ENCODE measurements at places on chromosomes 12 and 14.

- DNase-seq: no peak
Measured at GRCh38 chr12:42677461-42677860, 87.9 kb upstream of the PRICKLE1 start.

- no peak for DNase-seq
Measured at GRCh38 chr12:42886160-42886559, 296.6 kb upstream of the PRICKLE1 start.

- no peak for DNase-seq
Measured at GRCh38 chr12:120647375-120647755, 6.9 kb downstream of the CABP1 start.

DNA sequence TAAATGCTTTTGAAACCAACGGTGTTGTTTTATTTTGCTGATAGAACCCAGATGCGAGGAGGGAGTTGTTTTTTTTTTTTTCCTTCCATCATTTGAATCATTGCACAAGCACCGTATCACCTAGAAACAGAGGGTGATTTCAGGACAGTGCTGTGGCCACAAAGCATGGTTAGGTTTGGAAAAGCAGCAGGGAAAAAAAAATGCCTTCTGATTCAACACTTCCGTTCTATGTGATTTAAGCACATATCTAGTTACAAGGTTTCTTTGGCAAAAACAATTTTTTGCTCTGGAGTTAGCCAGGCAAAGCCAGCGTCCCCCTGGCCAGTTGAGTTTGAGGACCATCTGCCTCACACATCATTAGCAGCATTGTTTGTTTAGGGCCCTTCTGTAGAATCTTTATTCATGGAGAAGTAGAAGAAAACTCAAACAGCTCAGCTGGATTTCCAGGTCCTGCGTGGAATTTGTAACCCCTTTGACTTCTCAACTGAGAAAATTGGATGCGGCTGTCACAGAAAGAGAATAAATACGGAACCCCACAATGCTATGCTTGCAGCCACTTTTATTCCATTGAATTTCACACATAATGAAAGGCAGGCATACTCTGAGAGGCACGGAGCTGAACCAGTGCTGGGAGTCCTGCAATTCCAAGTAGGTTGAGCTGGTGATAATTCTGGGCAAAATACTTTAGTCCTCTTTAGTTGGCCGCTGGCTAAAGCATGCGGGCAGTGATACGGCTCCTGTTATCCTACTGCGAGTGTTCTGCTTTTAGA is 17.0 kb upstream of the WNT5B start:
- DNase-seq: no peak

- DNase-seq: no peak
Measured at GRCh38 chr12:82857911-82858533, 171.3 kb downstream of the TMTC2 start.

DNA sequence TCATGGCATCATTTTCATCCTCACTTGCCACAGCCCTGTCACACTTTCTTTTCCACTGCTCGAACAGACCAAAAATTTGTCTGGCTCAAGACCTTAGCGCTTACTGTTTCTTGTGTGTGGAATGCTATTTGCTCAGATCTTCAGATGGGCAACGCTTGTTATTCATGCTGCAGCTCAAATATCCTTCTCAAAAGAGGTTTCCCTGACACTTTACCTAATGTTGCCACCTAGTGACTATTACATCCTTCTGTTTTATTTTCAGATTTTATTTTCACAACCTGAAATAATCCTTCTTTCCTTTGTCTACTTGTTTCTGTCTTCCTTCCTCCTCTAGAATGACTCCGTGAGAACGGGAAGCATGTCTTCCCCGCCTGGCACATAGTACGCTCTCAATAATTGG is 5.6 kb downstream of the FBXO33 start:
- DNase-seq: no peak

DNA sequence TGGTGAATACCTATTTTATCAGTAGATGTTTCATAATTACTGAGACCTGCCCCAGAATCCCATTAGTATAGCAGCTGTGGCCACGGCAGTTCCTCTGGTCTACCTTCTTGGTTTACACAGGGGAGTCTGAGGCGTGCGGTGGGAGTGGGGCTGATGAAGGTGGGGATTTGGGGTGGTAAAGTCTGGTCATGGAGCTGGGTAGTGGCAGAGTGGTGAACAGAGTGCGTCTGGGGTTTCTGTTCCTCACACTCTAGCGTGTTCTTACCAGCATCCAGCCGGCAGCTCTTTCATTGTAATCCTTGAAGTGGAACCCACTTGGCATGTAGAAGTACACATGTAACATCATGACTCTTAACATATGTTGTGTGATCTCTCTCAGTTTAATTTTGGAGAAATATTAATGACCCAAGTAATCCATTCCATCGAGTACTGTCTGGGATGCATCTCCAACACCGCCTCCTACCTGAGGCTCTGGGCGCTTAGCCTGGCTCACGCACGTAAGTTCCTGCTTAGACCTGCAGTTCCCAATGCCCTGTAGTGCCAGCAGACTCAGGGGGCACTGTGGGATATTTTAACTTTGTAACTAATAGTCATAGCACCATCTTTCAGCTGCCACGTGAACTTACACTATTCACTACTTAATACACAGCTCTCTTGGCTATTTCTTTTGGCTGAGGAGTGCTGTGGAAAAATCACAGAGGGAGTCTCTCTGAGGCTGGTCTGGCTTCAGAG is 7.9 kb upstream of the DNAH10 start:
- no peak for DNase-seq

- DNase-seq: no peak
Measured at GRCh38 chr14:21056520-21057163, 980 bp upstream of the RNASE8 start.

DNA sequence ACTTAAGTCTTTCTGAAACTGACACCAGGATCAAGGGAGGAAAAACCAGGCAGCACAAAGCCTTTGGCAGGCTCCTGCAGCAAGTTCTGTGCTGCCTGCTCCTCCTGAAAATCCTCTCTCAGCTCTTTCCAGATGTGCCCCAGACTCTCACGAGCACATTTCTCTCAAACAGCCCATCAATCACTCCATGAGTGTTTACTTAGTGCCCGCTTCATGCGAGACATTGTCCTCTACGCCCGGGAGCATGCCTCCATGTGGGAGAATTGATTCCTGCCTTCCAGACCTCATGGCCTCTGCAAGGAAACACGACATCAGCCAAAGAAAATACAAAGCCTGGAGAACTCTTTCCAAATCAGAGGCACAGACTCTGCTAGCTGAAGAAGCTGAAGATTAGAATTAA is 46.5 kb upstream of the TSPAN11 start:
- DNase-seq: no peak

DNA sequence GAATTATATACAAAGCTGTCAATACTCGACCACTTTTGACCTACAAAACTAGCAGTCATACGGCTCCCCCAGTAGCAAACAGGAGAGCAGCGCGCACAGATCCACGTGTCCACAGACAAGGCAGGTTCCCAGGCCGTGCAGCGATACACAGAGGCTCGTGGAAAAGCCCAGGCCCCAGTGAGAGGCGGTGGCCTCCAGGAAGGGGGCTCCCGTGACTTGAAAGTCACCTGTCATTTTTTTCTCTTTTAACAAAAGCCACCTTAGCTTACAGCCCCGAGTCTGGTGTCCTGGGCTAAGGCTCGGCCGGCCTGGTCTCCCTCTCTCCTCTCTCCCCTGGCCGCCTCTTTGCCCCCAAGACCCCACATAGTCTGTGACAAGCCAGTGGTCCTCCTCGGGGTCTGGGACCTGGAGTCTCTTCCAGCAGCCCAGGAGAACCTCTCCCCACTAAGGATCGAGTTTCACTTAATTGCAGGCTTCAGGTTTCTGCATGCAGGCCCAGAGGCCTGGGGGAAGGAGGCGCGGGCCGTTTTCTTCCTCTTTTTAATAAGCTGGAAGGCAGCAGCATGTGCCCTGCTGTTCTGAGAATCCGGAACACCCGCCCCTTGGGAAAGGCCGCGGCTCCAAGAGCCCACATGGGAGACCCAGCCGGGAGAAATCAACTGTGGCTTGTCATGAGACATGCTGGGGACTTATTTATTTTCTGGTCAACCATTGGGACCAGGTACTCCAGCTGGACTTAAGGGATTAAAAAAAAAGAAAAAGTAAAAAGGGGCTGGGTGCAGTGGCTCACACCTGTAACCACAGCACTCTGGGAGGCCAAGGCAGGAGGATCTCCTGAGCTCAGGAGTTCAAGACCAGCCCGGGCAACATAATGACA is 15.9 kb downstream of the NCOR2 start:
- DNase-seq: no peak

DNA sequence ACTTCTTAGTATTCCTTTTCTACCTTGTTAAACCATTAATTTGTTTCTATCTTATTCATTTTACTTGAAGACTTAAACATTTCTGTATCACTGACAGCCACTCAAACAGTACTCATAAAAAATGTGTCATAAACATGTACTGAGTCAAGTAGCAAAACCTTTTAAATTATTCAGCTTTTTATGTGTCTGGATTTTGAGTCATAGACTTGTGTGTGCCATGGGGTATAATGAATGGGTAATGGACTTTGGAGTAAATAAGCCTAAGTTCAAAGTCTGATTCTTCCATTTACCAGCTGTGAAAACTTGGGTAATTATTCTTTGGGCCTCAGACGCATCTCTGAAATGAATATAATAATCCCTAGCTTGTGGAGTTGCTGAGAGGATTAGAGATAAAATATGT is 199.0 kb downstream of the RAD51B start:
- DNase-seq: no peak

GRCh38 chr12:78793491-78793890 is 71.1 kb upstream of the SYT1 start:
- no peak for DNase-seq

DNA sequence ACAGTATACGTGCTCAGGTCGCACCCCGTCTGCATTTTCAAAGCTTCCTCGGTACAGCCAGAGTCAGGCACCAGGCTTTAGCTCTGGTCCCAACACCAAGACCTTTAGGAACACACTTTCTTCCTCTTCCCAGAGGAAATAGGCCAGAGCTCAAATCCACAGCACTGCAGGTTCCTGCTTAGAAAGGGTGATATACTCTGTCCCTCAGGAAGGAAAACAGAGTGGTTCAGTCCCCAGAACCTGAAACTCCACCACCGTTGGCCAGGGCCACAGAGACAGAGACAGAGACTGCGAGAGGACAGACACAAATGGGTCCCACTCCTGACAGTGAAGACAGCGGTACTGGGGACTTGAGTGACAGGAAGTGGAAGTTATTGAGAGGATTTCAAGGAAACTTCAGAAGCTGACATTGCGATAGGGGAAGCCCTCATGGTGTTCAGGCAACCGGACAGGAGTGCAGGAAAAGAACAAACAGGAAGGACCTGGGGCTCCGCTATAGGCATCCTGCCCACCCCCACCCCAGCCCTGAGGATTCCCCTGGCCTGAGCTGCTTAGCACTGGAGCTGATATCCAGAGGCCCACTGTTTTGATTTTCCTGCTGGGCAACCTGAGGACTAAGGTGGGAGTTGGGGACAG is 5.5 kb upstream of the KRT8 start:
- no peak for DNase-seq

- DNase-seq: no peak
Measured at GRCh38 chr14:74083784-74084276, 423 bp downstream of the ALDH6A1 start.

DNA sequence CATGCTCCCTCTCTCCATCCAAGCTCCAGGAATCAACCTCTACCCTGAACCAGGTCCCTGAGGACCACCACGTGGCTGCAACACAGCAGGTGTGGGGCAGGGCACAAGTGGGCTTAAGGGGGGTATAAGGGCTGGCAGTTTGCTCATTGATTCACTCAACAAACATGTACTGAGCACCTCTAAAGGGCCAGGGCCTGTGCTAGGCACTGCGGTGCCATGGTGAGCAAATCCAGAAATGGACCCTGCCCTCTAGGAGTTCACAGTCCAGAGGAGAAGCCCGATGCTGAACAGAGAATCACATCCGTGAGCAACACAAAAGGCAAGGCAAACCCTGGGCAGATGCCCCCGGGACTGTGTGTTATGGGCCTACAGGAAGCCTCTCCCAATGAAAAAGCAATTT is 6.5 kb upstream of the AQP2 start:
- DNase-seq: no peak

DNA sequence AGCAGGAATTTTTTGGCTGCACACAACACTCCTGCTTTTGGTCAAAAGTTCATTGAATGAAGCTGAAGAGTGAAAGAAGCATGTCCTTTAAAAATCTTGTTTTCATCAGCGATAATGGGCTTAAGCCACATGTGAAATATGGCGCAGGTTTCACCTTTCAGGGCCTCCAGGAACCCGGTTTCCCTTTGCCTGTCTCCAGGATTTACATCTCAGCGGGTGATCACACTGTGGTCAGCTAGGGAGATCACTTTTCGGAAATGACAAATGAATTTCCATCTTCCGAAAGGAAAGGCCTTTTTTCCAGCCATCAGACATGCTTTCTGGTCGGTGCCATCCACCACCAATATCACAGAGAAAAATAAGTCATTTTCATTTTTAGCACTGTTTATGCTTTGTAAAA is 727.1 kb upstream of the TBX3 start:
- DNase-seq: no peak

GRCh38 chr12:63668028-63668799 is at the start of gene DPY19L2:
Gene DPY19L2, minus strand, starts transcription at chr12:63668493. Its CDS starts 100 bp downstream, at chr12:63668393.
- peak; percentile 70 for DNase-seq

- no peak for DNase-seq
Measured at GRCh38 chr14:51562816-51563215, 88.9 kb upstream of the FRMD6 start.

- DNase-seq: no peak
Measured at GRCh38 chr12:13041224-13041623, 3.0 kb upstream of the FAM234B start.

GRCh38 chr12:6697584-6698351 is 2.8 kb downstream of the PIANP start:
- no peak for DNase-seq

GRCh38 chr12:107404981-107405380 is 280.6 kb upstream of the PWP1 start:
- DNase-seq: peak; percentile 66

- DNase-seq: no peak
Measured at GRCh38 chr14:104559804-104560585, 19.6 kb upstream of the C14orf180 start.

DNA sequence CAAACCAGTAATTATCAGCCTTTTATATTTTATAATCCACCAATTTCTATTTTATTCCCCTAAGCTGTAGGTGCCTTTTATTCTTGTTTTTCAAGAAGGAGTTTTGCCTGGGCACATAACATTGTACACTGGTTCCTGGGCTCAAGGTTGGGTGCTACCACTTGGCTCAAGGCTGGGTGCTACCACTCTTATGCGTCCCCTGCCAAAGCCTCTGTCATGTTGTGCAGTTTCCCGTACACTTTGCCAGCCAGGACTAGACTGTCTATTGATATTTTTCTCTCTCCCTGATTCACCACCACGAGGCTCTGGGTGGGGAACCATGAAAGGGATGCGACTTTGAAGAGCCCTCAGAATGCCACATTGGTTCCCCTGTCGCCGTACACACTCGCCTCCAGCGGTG is 52.5 kb upstream of the VASH1 start:
- no peak for DNase-seq

DNA sequence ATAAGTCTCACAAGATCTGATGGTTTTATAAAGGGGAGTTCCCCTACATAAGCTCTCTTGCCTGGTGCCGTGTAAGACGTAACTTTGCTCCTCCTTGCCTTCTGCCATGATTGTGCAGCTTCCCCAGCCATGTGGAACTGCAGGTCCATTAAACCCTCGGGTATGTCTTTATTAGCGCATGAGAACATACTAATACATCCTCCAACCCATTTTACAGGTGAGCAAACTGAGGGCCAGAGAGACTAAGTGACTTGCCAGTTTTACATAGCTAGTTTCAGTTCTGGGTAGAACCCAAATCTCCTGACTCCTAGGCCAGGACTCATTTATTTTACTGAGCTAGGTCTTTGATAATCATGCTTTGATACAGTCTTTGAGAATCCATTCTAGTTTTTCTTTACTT is 406.9 kb downstream of the RAD51B start:
- DNase-seq: no peak

- no peak for DNase-seq
Measured at GRCh38 chr14:53808042-53808441, 148.6 kb downstream of the BMP4 start.

Measured in activated CD4-positive, alpha-beta T cell treated with anti-CD3 and anti-CD28 coated beads, Interleukin-2, Interleukin-6, amounts not matched to agents 100 ng/mL and 50 ng/mL, durations not matched to agents 16 hours and 8 hours (primary cell).